ENCODE measurements at places on chromosomes 11 and 22. TPM values are rescaled to one million over a fixed set of nuclear protein-coding genes. Genes with fewer than 3 reads are reported as not detected.

The CATSPER1 gene
- total RNA-seq = not detected

The OR2D2 gene
- not detected for total RNA-seq

The ROM1 gene
- 5.3 TPM for total RNA-seq

The CAVIN3 gene
- 72.5 TPM for total RNA-seq

GRCh38 chr22:26968859-26969523 lies 311.6 kb downstream of the MIAT start:
- no peaks in the 10 kb centered on the region for H3K4me1 ChIP-seq
- no peak for DNase-seq
- H3K36me3 ChIP-seq = no peaks in the 10 kb centered on the region
- H3K27me3 ChIP-seq = no peaks in the 10 kb centered on the region
- no peak overlapping the region for H3K4me3 ChIP-seq

DNA sequence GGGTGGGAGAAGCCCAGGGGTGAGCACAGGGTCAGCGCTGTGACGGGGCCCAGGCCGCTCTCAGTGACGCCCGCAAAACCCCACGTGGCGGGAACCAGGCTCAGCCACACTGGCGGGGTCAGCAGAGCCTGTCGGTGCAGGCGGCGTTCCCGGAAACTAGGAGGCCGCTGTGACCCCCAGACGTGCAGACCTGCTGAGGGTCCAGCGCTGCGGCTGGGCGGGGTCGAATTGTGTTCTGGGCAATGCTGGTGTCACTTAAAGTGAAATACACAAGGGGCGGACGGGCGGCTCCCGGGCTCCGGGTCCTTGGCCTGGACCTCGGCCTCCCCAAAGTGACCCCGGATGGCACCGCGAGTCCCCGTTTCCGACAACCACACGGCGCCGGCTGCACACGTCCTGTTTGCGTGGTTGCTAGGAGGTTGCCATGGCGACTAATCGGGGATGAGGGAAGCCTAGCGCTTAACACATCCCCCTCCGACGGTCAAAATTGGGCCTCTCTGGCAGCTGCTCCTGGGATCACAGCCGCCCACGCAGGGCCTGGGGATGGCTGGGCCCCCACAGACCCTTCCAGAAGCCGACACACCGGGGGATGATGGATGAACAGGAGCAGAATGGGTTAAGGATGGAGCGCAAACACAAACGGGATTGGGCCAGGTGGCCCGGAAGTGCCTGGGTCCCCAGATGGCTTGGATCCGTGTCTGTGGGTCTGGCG lies 81.7 kb upstream of the PRR5 start:
- peaks cover 26% of the 10 kb centered on the region for H3K4me1 ChIP-seq
- peak overlapping the region; percentile 64 for H3K27ac ChIP-seq
- H3K36me3 ChIP-seq = no peaks in the 10 kb centered on the region
- peak; percentile 88 for DNase-seq
- no peaks in the 10 kb centered on the region for H3K27me3 ChIP-seq

DNA sequence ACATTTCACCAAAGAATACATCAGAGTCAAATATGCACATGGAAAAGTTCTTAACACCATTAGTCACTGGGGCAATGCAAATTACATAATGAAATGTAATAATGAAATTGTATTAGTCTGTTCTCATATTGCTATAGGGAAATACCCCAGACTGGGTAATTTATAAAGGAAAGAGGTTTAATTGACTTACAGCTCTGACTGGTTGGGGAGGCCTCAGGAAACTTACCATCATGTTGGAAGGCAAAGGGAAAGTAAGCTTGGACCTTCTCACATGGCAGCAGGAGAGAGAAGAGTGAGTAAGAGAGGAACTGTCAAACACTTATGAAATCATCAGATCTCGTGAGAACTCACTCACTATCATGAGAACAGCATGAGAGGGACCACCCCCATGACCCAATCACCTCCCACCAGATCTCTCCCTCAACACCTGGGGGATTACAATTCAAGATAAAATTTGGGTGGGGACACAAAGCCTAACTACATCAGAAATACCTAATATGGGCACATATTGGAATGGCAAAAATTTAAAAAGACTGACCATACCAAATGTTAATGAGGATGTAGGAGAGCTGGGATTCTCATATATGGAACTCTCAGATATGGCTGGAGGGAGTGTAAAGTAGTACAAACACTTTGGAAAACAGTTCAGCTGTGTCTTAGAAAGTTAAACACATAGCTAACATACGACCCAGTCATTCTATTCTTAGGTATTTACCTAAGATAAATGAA lies 65.1 kb upstream of the CD44 start:
- no peaks in the 10 kb centered on the region for H3K36me3 ChIP-seq
- H3K27me3 ChIP-seq = no peaks in the 10 kb centered on the region
- no peak overlapping the region for H3K27ac ChIP-seq
- no peak for DNase-seq

- peak; percentile 74 for DNase-seq
- H3K27me3 ChIP-seq = no peaks in the 10 kb centered on the region
- no peak overlapping the region for H3K27ac ChIP-seq
- H3K36me3 ChIP-seq = no peaks in the 10 kb centered on the region
- H3K4me1 ChIP-seq = peaks cover 21% of the 10 kb centered on the region
These were observed 1.1 kb upstream of the CD6 start for GRCh38 chr11:60970369-60970774.

DNA sequence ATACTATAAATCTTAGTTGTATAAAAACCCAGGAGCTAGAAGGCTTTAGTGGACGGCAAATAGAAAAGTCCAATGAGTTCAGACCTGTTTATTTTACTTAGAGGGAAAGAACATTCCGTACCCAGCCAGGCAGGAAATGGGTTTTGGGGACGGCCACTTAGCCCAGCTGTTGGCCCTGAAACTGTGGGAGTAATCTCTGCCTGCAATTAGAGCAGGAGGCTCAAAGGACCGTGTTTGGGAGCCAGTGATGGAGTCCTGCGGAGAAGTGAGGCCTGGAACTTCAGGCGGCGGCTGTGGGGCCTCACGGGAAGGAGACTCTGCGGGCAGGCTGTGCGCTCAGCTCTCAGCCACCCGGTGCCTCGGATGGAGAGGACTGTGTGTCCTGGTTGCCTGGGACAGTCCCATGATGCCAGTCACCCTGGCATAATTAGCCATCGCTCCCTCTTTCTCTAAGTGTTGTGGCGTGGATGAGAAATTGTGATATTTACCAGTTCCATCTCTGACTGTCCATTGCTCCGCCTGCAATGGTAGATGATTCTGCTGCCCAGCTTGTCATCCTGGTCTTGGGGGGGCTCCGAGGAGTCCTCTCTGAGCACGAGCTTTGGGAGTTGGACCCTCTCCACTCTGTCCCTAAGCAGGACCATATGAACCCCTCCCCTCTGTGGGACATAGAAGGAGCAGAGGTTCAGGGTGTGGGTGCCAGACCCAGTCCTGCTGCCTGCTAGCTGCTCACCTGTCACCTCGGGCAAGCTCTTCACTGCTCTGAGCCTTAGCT lies 530.3 kb downstream of the TBC1D22A start:
- no peaks in the 10 kb centered on the region for H3K4me1 ChIP-seq
- no peak for DNase-seq
- H3K27ac ChIP-seq = no peak overlapping the region

DNA sequence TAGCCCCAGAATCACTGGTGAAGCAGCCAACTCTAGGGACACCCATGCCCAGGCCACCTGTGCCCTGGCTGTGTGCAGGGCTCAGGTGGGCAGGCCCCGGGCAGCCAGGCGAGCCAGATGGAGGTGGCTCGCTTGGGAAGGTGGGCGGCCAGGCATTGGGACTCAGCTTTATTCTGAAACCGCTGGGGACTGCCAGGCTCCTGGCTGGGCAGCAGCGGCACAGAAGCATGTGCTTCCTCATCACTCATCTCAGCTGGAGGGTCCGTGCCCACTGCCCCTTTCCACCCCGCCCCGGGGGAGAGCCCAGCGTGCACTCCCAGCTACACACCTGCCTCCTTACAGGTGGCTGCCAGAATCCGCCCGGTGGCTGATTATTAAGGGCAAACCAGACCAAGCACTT lies 27.1 kb upstream of the SLC22A12 start:
- no peaks in the 10 kb centered on the region for H3K36me3 ChIP-seq
- DNase-seq = no peak
- no peaks in the 10 kb centered on the region for H3K27me3 ChIP-seq
- no peak overlapping the region for H3K27ac ChIP-seq

- no peak for DNase-seq
- H3K27me3 ChIP-seq = peaks cover 13% of the 10 kb centered on the region
- no peaks in the 10 kb centered on the region for H3K4me1 ChIP-seq
- H3K36me3 ChIP-seq = no peaks in the 10 kb centered on the region
- no peak overlapping the region for H3K27ac ChIP-seq
- H3K4me3 ChIP-seq = no peak overlapping the region
These were observed 3.5 kb upstream of the CELSR1 start for GRCh38 chr22:46540874-46541273.

DNA sequence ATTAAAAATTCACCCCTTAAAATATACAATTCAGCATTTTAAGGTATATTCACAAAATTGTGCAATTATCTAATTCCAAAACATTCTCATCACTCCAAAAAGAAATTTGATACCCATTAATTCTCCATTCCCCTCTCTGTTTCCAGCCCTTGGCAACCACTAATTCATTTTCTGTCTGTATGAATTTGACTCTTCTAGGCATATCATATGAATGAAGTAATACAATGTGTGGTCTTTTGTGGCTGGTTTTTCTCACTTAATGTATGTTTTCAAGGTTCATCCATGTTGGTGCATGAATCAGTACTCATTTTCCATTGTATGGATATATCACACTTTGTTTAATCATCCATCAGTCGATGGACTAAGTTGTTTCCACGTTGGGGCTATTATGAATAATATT lies 29.0 kb upstream of the ACCSL start:
- H3K27me3 ChIP-seq = no peaks in the 10 kb centered on the region
- no peak overlapping the region for H3K4me3 ChIP-seq
- no peaks in the 10 kb centered on the region for H3K4me1 ChIP-seq
- no peaks in the 10 kb centered on the region for H3K36me3 ChIP-seq
- no peak overlapping the region for H3K27ac ChIP-seq

DNA sequence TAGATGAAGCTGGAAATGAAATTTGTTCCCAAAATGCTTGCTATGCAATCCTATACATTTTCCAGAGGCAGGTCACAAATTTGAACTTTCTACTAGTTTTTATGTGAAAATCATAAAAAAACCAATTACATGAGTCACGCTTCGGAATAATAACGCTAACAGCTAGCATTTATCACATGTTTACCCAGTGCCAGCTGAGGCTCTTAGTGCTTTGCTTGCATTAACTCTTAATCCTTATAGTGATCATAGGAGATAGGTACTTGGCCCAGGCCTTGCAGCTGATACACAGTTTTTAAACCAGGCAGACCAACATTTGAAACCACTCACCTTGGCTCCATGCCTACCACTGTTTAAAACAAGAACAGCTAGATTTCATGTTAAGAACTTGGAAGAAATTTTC lies 131.8 kb upstream of the RAG2 start:
- H3K36me3 ChIP-seq = no peaks in the 10 kb centered on the region
- no peak overlapping the region for H3K27ac ChIP-seq
- DNase-seq = no peak
- no peaks in the 10 kb centered on the region for H3K4me1 ChIP-seq
- H3K27me3 ChIP-seq = no peaks in the 10 kb centered on the region

GRCh38 chr11:108734956-108735559 lies 70.2 kb downstream of the DDX10 start:
- no peak for DNase-seq
- peaks cover 7% of the 10 kb centered on the region for H3K4me1 ChIP-seq
- H3K36me3 ChIP-seq = no peaks in the 10 kb centered on the region
- no peak overlapping the region for H3K27ac ChIP-seq
- H3K27me3 ChIP-seq = no peaks in the 10 kb centered on the region

DNA sequence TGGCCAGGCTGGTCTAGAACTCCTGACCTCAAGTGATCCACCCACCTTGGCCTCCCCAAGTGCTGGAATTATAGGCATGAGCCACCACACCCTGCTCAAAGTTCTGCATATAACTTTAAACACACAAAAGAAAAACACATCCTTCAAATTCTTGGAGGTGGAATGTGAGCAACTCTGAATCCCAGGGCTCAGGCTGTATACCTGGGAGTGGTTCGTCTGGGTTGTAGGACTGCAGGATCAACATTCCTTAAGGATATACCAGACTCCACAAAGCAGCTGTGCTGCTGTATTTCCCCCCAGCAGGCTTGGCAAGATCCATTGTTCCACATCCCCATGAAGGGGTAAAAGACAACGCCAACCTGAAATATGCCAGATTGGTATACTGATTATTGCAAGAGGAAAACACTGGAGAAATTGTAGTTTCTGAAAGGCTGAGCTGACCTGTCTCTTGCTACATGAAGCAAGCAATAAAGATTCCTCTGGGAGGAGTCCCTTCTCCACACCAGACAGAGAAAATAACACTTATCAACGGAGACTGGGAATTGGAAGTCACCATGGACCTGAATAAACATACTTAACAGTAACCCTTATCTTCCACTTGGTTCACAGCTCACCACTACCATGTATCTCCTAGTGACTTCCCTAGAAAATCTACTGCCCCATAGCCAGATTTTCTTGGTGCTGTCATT lies 12.2 kb upstream of the RPS3 start:
- H3K27me3 ChIP-seq = no peaks in the 10 kb centered on the region
- H3K27ac ChIP-seq = no peak overlapping the region
- H3K4me3 ChIP-seq = no peak overlapping the region
- DNase-seq = no peak
- peaks cover 26% of the 10 kb centered on the region for H3K4me1 ChIP-seq

GRCh38 chr22:20779818-20780158 lies 5.9 kb downstream of the SERPIND1 start:
- peaks cover 14% of the 10 kb centered on the region for H3K36me3 ChIP-seq
- no peak overlapping the region for H3K27ac ChIP-seq
- no peak overlapping the region for H3K4me3 ChIP-seq
- no peaks in the 10 kb centered on the region for H3K4me1 ChIP-seq
- no peaks in the 10 kb centered on the region for H3K27me3 ChIP-seq
- no peak for DNase-seq
